ENCODE measurements at places on chromosomes 5 and 9.

GRCh38 chr5:420632-421286 is 22.2 kb upstream of the EXOC3 start:
- no peak for DNase-seq

- DNase-seq: no peak
These were observed 64.2 kb upstream of the IRX1 start for GRCh38 chr5:3531320-3531986.

DNA sequence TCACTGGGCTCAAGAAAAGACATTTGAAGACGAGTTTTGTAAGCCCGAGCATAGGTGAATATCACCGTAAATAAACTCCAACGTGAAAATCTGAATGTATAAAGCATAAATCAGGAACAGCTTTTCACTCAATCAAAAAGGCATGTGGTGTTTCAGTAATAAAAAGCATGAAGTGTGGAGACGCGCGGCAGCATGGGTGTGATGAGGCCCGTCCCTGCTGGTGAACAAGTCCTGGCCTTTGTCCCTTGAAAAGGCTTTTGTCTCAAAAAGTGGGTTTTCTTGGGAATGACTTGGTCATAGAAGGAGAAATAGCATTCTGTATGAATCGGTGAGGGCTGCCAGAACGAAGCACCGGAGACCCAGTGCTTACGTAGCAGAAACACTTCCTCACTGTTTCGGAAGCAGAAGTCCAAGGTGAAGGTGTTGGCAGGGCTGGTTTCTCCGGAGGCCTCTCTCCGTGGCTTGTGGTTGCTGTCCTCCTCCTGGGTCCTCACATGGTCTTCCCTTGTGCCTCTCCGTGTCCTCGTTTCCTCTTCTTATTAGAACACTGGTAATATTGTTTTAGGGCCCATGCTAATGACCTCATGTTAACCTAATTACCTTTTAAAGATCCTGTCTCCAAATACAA is 24.9 kb downstream of the ROPN1L start:
- DNase-seq: no peak

DNA sequence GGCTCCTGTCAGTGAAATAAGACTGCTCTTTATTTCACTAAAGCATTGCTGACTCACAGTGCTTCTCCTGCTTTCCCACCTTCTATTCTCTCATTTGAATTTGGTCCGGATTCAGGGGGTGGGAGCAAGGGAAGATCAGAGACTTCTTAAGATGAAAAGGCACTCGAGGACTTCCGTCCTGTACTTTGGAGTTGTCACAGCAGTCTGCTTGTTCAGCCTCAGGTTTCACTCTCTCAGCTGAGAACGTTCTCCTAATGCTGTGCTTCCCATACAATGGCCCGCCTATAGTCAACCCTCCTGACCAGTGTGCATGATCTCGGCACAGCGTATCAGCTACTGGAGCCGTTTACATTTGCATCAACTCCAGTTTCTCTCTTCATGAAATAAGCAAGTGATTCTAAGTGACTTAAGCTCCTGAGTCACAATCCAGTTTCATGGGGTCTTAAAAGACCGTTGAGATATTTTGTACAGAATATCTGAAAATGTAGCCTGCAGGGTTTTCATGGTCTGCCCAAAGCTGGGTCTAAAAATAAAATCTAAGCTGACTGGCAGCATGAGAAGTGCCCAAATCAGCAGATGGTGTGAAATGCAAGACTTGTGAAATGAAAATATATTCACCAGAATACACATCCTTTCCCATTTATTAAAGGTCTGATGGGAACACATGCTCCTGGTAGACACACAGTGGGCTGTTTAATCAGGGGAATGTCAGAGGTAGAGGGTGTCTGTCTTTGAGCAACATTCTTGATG is 145.0 kb downstream of the ADCY2 start:
- DNase-seq: no peak

DNA sequence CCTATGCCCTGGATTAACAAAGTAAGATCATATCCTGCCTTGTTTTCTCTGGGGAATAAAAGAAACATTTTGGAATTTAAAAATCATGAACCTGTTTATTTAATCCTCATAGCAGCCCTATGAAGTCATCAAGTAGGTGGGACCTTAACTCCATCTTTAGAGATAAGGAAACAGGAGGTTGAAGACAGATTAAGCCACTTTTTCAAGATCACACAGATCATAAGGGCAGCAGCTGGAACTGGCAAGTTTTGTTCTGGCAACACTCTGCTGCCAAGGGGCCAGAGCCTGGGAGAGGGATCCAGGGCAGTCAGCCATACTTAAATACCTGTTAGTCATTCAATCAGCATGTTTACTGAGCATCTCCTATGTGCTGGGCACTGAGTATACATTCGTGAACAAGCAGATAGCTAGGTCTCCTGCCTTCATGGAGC is 63.7 kb downstream of the SLC1A1 start:
- no peak for DNase-seq

DNA sequence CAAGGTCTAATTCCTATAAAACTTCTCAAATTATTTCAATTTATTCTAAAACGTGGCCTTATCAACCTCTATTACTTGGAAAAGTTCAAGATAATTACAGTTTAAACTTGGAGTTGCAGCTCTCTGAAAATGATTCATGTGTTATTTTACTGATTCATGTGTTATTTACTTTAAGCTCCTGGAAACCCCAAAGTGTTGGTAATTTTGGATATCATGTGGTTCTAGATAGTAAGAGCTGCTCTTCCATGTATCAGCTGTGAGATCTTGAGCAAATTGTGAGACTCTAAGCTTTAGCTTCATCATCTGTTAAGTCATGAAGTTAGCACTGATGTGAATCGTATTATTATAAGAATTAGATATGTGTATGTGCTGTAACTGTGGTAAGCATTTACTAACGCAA is 749.2 kb downstream of the TLE4 start:
- no peak for DNase-seq

DNA sequence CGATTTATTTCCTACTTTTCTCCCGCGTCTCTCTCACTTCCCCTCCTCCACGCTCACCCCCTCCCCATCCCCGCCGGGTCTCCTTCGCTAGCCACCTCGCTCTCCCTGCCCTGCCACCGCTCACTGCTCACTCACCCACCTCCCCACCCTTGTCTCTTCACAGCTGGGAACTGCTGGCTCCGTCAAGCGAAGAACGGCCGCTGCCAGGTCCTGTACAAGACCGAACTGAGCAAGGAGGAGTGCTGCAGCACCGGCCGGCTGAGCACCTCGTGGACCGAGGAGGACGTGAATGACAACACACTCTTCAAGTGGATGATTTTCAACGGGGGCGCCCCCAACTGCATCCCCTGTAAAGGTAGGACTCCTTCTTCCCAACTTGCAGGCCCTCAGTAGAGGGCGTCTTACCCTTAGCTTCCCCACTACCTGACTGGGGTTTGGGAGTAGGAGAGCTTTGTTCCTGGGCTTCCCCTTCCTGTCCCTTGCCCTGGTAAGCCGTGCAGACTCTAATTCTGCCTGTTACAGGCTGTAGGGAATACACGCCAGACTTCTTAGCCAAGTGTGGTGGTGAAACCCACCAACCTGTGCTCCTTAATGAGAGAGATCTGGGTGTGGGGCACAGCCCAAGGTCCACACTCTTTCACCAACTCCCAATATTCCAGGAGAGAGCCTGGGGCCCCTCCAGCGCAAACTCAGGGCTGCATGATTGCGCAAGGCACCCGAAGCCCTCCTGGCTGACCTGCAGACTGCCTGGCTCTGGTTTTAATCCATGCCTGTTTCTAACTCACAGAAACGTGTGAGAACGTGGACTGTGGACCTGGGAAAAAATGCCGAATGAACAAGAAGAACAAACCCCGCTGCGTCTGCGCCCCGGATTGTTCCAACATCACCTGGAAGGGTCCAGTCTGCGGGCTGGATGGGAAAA is 2.5 kb downstream of the FST start:
- no peak for DNase-seq

GRCh38 chr5:151047814-151048425 is 27.5 kb downstream of the GPX3 start:
- no peak for DNase-seq

- no peak for DNase-seq
These were observed 693.8 kb downstream of the DNAH5 start for GRCh38 chr5:13250464-13251291.

DNA sequence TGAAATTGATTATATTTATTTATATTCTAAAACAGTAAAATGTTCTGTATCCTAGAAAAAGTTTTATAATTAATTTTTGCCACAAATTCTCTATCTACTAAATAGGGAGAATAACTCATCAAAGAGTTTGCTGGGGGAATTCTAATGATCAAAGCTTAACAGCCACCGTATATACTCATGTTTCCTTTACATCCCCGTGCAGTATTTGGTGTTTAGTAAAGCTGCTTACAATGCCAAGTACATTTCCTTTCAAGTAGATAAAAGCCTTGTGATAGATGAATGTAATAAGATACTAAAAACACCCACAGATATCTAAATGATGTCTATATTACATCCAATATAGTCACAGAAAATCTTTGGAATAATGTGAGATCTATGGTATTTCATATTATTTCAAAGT is 312.2 kb downstream of the HCN1 start:
- DNase-seq: no peak

- DNase-seq: no peak
These were observed 797 bp downstream of the FAM78A start for GRCh38 chr9:131275332-131276093.

DNA sequence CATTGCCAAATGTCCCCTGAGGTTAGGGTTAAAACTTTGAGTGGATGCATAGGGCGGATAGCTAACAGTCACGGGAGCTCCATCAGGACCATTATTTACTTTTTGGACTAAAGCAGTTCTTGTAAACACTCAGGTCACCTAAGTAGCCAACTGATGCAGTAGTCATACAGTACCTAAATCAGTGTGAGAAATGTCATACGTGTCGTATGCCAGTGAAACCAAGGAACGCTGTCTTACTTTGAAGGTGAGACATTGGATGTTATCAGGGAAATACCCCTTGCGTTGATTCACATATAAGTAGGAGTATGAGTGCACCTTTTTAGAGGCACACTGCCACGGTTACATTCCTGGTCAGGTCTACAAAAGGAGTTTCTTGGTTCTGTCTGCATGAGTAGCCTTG is 101.9 kb downstream of the LNPEP start:
- no peak for DNase-seq

DNA sequence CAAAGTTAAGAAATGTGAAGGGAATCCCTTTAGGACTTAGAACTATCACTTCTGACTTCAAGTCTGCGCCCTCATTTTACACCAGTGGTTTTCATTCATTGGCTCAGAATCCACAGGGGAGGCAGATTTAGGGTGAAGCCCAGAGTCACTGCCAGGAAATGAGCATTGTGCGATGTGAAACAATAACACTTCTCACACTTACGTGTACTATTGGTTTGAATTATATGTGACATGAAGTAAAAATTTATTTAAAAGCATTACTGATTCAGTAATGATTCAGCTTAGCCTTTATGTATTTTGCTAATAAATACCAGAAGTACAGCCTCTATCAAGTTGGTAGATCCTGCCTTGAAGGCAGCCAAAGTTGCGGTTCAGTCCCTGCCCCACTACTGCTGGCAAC is 98.6 kb downstream of the PAM start:
- DNase-seq: no peak

DNA sequence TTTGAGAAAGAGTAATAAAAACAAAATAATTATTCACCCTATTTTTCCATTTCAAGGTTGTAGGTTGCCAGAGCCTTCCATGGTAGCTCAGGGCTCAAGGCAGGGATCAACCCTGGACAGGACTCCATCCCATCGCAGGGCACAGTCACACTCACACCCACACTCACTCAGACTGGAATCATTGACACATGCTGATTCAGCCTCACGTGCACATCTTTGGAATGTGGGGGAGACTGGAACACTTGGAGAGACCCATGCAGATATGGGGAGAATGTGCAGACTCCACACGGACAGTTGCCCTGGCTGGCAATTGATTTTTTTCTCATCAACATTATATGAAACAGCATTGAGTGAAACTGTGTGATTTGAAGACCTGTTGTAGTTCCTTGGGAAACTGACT is 234.1 kb downstream of the ADGRV1 start:
- no peak for DNase-seq

DNA sequence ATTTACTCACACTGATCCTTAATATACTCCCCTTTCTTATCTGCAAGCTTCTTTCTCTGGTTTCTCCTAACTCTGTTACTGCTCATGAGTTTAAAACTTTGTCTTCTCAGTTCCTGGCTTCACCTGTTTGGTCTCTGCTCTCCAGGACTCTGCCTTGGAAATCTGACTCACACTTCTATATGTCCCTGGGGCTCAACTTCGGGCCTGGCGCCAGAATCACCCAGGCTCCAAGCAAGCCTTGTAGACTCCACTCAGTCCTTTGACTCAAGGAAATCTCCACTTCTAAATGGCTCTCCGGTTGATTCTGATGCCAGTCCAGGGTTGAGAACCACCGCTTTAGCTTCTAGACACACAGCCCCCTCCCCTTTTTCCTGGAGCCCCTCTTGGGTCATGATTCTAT is 57.8 kb downstream of the TMC1 start:
- no peak for DNase-seq

- DNase-seq: no peak
These were observed 5.1 kb downstream of the GDNF start for GRCh38 chr5:37834542-37835379.

- no peak for DNase-seq
These were observed 304.1 kb downstream of the CWC27 start for GRCh38 chr5:65072850-65073249.

Data from stimulated activated CD8-positive, alpha-beta memory T cell treated with anti-CD3 and anti-CD28 coated beads, Interleukin-4, amount 100 ng/mL, for 4 hours (primary cell).